ENCODE measurements at places on chromosomes 5 and 9.

DNA sequence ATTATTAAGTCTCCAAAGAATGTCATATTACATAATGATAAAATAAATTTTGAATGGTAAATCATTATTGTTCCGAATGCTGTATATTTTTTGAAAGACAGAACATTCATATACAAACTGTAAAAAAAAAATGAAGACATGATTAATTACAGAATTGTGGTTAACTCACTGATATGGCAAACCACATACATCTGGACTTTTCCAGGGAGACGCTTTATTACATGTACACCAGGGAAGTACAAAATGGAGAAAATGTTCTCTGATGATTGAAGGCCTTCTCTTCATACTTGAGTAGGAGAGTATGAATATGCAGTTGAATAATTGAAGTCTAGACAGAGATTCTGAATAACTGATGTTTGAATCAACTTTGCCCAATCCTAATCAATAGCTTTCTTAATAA lies 1886.9 kb downstream of the EFNA5 start:
- DNase-seq, result no peak

- no peak for DNase-seq
These were observed 1018.4 kb upstream of the ARRDC3 start for GRCh38 chr5:92401492-92401891.

- DNase-seq, result no peak
These were observed 22.6 kb upstream of the EMB start for GRCh38 chr5:50463726-50464125.

GRCh38 chr5:180438785-180439780 lies 55.1 kb upstream of the CNOT6 start:
- no peak for DNase-seq

- no peak for DNase-seq
These were observed 83.7 kb upstream of the IL12B start for GRCh38 chr5:159414021-159414420.

GRCh38 chr9:129289131-129289731 lies 111.2 kb upstream of the IER5L start:
- DNase-seq, result no peak

- DNase-seq, result no peak
These were observed 89.9 kb downstream of the PAM start for GRCh38 chr5:102845041-102845440.

- no peak for DNase-seq
These were observed 290.6 kb downstream of the MARCHF11 start for GRCh38 chr5:15889001-15889400.

- no peak for DNase-seq
These were observed 63.5 kb downstream of the C9orf50 start for GRCh38 chr9:129557192-129558036.

- DNase-seq, result no peak
These were observed 56.5 kb downstream of the GPR107 start for GRCh38 chr9:130110166-130110565.

GRCh38 chr9:116904165-116904564 lies 217.1 kb downstream of the TRIM32 start:
- no peak for DNase-seq

DNA sequence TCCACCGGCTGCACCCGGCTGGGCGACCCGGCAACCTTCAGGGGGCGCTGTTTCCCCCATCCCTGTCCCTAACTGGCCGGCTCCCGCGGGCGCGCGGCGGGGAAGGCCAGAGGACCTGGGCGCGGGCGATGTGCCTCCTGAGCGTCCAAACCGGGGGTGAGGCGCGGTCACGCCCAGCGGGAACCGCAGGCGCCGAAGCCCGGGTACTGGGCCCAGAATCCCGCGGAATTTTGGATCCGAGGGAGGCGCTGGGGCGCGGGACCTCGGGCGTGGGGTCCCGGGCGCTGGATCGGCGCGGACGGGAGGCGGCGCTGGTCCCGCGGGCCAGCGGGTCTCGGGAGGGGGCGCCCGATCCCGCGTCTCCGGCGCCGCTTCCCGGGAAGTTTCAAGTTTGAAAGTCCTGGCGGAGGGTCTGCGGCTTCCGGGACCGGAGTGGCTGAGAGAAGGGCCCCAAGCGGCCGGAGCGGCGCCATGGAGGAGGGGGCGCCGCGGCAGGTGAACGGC lies at the start of gene PKN3:
PKN3 (plus strand) TSS at position 59 of the 504 bp plus-strand sequence; CDS start at position 472, 413 bp downstream.
- peak; percentile 96 for DNase-seq

- peak; percentile 36 for DNase-seq
These were observed 29.3 kb downstream of the PTPA start for GRCh38 chr9:129140397-129141065.

- no peak for DNase-seq
These were observed 1.3 kb downstream of the FGF10 start for GRCh38 chr5:44387921-44388320.

- no peak for DNase-seq
These were observed 41.4 kb downstream of the PAM start for GRCh38 chr5:102796498-102796897.

GRCh38 chr5:74187757-74188156 lies 452.8 kb downstream of the ENC1 start:
- DNase-seq, result no peak

DNA sequence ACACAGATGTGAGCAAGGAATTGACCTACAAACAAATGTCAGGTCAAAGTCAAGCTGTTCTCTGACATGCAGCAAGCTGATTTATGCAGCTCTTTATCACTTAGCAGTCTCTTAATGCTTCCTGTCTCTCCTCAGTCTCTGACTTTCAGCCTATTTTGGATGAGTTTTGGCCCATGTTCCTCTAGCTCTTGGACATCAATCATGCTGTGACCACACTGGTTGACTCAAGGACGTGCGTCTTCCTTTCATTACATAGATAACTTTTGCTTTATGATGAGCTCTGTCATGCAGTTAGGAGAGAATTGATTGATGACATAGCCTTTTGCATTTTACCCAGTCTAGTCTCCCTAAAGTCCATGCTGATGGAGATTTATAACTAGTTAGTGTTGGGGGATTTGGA lies 9.4 kb upstream of the REEP5 start:
- DNase-seq, result no peak

- peak; percentile 74 for DNase-seq
These were observed 7.5 kb upstream of the ERAP2 start for GRCh38 chr5:96868603-96869371.

DNA sequence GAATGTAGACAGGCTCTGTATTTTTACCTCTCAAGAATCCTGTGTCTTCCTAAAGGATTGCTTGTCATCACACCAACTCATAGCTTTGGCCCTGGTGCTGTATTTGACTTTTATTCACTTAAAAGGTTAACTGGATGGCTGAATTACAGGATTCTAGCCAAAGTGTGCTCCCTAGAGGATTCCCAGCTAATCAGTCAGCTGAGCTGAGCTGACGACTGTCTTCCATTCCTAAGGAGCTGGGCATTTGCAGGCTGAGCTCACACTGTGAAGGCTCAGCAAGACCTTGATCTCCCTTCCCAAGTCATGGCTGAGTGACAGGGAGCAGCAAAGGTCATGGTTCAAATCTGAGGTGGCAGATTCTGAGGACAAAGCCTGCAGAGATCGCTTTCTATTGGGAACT lies 59.0 kb upstream of the PALM2AKAP2 start:
- peak; percentile 11 for DNase-seq

GRCh38 chr5:65984098-65984885 lies 57.9 kb downstream of the ERBIN start:
- DNase-seq, result no peak
